ENCODE measurements at places on chromosomes 16 and 17.

GRCh38 chr16:57519796-57520360 is 16.5 kb downstream of the CCDC102A start:
- peak; percentile 68 for DNase-seq

GRCh38 chr17:47120521-47121095 is 68.5 kb downstream of the CDC27 start:
- no peak for DNase-seq

DNA sequence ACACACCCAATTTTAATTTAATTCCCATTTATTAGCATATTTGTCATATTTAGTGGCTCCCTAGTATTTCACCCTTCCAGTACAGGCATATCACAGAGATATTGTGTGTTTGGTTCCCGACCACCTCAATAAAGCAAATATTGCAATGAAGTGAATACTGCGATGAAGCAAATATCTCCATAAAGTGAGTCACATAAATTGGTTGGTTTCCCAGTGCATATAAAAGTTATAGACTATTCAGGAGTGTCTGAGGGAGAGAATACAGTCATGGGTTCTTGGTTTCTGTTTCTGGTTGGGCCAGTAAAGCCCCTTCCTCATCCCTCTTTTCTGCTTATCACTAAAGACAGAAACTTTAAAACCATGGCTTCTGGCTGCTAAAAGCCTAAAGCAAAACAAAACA is 295.4 kb upstream of the AXIN2 start:
- DNase-seq = no peak

DNA sequence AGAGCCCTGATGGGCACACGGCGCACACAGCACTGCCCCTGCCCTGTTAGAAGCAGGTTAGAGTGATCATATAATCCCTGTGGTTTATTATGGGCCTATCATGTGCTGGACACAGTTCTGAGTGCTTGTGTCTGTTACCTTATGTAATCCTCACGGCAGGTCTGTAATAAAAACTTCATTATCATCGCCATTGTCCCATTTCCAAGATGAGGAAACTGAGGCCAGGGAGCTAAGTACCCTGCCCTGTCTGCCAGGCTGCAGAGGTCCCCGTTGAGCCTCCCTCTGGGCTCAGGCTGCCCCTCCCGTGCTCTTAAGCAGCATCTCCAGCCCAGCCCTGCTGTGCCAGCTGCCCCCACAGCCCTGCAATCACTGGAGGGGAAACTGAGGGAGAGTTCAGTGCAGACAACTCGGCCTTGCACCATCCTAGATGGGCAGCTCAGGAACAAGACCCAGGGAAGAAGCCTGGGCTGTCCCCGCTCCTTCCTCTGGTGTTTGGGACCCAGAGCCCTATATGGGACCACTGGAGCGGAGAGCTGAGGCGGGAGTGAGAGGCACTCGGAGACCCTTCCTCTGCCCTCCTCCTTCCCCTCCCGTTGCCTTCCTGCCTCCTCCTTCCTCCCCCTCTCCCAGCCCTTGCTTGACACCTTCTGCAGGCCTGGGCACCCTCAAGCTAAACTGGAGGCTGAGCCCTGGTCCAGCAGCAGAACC is 42.0 kb downstream of the WNT3 start:
- no peak for DNase-seq

DNA sequence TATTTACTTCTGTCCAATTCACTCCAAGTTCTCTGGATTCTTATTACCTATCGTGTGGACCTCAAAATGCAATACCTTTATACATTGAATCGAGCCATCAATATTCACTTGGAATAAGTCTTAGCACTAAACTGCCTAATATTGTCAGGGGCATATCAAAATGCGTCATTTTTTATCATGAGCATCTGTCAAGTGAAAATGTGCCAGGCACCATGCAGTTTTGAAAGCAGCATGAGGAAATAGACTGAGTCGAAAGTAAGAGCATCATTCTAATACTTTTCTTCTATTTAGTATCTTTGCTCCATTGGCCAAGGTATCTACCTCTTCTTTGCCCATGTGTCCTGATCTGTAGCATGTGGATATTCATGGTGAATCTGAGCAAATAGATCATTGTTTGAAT is 1193.4 kb downstream of the CDH11 start:
- no peak for DNase-seq

DNA sequence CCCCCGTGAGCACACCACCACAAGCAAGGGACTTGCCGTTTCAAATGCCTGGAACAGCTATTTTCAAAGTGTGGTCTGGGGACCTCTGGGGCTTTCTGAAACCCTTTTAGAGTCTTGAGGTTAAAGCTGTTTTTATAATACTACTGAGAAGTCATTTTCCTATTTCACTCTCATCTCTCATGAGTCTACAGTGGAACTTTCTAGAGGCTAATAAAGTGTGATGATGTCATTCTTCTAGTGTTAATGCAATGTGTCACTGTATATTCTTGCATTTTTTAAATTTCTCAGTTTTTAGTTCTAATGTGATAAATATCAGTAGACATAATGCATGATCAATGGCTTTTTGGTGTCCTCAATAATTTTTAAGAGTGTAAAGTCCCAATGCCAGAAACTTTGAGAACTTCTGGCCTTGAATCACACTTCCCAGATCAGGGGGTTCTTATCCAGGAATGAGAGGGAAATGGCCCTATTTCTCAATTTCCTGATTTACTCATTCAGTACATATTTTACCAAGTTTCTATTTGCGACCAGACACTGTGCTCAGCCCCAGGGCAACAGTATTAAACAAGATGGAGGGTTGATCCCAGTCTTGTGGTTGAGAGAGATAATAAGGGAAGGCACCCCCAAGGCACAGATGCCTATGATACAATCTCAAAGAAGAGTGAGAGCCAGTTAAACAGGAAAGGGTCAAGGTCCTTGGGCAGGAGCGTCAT is 444.0 kb downstream of the HS3ST3B1 start:
- DNase-seq = no peak

DNA sequence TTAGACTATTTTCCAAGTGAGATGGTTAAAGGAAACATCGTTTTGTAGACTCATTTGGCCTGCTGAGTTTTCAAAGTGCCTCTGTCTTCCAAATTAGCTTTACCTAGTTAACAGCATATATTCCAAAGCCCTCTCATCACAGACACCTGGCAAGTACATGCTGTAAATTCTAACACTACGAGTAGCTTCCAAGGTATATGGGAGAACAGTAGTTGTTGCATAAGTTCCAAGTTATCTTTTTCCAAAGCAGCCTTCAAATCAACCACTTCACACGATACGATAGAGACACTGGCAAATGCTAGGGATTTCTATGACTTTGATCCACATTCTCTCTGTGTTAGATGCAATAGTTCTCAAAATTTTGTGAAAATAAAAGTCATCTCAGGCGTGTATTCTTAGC is 299.3 kb downstream of the CNTNAP4 start:
- DNase-seq = no peak

DNA sequence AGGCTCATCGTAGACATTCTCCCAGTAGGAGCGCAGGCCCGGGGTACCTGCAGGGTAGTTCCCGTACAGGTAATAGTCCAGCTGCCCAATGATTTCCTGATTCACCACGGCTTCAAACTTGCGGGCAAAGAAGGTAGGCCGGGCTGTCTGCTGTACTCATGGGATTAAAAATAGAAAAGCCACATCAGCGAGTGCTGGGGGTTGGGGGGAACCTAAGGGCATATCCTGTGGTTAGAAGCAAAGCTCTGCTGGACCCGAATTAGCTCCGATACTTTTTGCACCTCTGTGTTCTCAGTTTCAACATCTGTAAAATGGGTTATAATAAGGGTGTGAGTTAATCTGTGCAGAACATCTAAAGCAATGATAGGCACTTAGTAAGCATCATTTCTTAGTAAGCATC is 336.2 kb downstream of the XYLT1 start:
- no peak for DNase-seq

DNA sequence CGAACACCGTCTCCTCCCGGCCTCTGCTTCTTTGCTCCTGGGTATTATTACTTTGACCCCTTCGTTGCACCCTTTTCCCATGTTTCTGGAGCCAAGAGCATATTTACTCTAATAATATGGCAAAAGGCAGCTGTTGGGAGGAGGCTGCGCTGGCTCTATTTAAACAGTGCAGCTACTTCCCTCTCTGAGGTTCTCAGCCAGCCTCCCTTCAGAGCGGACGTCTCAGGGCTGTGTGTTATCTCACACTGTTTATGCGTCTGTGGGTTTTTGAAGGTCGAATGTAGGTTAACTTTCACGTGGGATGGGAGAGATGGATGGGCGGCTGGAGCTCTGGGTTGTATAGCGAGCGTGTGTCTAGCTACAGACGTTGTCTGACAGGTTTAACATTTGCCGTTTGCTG is 45.3 kb downstream of the COX4I1 start:
- no peak for DNase-seq

DNA sequence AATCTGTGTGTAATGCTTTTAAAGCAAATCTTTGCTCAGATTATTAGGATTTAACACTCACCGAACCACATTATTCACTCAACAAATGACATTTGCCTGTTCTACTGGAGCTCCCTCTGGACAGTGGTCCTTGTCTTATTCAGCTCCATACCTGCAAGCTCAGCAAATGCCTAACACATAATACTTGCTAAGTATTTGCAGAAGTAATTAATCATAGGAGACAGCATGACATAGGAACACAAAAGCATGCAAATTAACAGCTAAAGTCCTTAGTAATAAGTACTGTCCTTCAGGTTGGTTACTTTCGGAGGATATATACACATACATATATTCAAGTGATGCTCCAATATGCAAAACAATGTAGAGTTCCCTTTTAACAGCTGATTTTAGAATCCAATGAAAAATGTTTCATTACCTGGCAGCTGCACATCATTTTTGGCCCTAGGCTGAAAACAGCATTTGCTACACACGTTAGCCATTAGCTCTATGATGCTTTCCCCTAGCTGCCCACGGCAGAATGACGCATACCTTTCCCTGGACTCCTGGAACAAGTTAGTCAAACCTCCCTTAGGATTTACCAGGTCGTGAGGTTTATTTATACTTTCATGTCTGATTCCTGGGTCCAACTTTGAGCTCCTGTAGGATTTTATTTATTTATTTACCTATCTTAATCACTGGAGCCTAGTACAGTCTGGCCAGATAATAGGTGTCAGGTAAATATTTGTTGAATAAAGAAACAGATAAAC is 8.6 kb downstream of the BRD7 start:
- no peak for DNase-seq

- no peak for DNase-seq
Measured at GRCh38 chr17:36008998-36009665, 7.8 kb upstream of the CCL15 start.

DNA sequence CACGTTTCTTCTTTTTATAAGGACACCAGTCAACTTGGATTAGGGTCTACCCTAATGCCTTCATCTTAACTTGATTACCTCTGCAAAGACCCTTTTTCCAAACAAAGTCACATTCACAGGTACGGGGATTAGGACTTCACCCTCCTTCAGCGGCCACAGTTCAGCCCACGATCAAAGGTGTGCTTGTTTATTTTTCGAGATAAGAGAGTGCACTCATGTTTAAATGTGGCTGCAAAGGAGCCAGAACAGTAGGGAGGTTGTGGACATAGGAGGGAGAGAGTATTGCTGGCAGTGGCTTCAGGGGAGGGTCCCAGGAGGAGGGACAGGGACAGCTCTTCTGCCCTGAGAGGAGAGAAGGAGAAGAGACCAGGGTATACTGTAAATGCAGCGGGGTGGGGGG is 46.7 kb downstream of the MGAT5B start:
- no peak for DNase-seq

DNA sequence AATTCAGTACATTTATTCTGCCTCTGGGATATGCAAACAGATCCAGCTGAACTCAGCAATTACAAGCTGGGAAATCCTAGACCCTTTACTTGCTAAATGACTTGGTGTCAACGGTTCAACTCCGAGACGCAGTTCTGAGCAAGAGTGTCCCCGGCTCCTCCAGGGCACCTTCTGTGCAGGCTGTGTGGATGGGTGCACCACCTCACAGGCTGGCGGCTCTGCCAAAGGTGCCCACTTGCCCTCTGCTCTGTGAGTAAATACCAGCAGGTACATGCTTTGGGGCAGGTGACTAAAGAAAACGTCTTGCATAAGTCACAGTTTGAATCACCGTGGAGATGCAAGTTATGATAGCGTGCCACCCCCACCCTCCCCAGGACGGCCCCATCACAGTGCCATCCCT is 23.3 kb downstream of the MAP1LC3B start:
- no peak for DNase-seq

- no peak for DNase-seq
Measured at GRCh38 chr16:78553268-78554039, 454.0 kb downstream of the WWOX start.

DNA sequence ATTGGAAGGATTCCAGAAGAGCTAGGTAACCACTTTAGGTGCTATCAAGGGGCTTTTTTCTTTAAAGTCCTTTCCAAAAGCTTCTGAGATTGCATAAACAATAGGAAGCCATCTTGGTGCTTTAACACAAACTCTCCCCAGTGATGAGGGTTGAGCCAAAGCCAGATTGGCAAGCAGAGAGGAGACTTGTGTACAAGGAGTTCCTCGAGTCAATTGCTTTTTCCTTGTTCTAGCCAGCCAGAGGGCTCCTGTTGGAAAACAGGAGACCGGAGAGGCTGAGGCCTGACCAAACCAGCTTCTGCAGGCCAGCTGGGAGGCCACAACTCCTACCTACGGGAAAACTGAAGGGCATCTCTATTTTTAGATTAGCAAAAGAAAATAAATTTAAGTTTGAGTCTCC is 46.5 kb downstream of the MAPT start:
- no peak for DNase-seq

- no peak for DNase-seq
Measured at GRCh38 chr17:29383686-29384085, 6.5 kb upstream of the TAOK1 start.

- no peak for DNase-seq
Measured at GRCh38 chr16:81646561-81646960, 132.5 kb upstream of the PLCG2 start.

GRCh38 chr17:70848785-70849184 is 679.5 kb downstream of the KCNJ2 start:
- no peak for DNase-seq

DNA sequence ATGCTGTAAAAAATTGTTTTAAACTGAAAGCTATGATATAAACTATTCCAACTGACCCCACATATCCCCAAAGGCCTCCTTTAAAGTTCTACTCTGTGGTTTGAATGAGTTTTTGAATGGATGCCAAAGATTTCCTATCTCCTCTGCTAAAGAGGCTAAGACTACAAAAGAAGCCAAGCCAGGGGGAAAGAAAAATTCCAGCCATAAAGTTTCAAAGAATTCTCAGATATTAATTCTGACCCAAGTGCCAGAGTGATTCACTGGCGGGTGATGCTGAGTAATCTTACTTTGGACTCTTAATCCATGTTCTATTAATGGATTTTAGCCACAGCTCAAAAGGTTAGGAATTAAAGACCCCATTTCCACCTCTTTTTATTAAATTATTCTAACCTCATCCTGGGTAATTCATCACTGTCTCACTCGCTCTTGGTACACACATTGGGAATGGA is 60.7 kb downstream of the HS3ST3A1 start:
- no peak for DNase-seq

Measured in stimulated activated CD8-positive, alpha-beta memory T cell treated with anti-CD3 and anti-CD28 coated beads, Interleukin-4, amount 100 ng/mL, for 24 hours (primary cell).